ENCODE measurements at places on chromosomes 4 and X. TPM values are rescaled to one million over a fixed set of nuclear protein-coding genes. Genes with fewer than 3 reads are reported as not detected.

DNA sequence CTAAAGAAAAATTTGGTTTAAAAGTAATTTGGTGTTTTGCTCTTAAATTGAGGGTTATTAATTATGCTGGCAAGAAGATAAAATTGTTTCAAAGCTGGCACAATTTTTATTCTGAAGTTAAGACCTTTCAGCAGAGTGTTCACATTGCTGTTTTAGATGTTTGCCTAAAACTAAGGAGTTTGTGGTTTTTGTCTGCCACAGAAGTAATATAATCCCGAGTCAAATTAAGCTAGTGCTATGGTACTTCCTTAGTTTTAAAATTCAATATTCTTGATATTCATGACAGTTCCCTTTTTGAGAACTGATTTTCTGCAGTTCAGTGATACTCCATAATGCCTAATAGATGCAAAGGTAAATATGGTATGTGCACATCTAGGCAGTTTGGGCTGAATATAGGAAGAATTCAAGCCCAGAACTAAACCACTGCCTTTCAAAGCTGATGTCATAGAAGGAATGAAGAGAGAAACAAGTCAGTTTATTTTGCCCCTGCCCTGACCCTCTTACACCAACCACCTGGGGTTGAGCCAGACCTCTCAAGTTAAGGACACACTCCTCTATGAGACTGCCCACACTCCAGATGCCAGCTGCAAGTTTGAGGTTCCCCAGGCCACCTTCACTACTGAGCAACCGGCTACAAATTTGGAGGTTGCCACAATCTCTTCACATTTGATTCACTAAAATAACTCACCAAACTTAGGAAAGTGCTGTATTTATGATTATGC, 32.1 kb upstream of the VEGFC start:
- DNase-seq: no peak

GRCh38 chr4:111919639-111920038, 225.6 kb upstream of the FAM241A start:
- DNase-seq: no peak

GRCh38 chrX:3175659-3176438, 134.6 kb downstream of the ARSF start:
- no peak for DNase-seq

DNA sequence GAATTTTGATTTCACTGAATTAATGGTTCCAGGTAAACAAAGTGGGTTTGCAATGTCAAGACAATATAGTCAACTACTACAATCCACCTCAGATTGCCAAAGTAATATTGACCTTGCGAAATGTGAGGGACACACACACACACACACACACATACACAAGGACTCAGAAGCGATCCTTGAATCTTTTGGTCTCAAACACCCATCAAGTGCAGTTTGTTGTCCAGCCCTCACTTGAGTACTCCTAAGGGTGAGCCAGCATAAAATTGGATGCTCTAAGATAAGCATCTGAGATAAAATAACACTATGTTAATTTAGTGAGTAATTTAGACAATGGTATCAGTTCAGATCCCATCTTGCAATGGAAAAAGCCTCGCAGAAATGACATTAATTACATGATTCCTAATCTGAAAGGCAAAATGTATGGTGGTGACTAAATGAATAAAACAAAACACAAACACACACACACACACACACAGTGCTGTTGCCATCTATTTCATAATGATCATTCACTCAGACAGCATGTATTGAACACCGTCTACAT, 102.5 kb downstream of the RASL11B start:
- DNase-seq: no peak

- no peak for DNase-seq
Measured at GRCh38 chrX:109187473-109188168, 294.3 kb downstream of the GUCY2F start.

DNA sequence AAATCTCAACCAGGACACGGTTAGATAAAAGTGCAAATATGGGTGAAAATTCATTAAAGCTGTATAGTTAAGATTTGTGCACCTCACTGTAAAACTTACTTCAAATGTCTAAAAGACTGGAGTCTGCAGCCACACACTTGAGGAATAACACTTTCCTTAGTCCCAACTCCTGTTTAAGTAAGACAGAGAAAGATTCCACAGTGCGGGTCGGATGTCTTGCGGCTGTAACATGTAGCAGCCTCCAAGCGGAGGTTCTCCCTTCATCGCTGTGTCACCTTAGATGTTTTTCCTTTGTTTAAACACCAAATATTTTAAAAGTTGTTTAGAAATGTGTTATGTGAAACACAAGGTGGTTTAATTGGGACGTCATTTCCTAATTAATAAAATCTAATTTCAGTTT, 905 bp upstream of the MAEA start:
- no peak for DNase-seq

DNA sequence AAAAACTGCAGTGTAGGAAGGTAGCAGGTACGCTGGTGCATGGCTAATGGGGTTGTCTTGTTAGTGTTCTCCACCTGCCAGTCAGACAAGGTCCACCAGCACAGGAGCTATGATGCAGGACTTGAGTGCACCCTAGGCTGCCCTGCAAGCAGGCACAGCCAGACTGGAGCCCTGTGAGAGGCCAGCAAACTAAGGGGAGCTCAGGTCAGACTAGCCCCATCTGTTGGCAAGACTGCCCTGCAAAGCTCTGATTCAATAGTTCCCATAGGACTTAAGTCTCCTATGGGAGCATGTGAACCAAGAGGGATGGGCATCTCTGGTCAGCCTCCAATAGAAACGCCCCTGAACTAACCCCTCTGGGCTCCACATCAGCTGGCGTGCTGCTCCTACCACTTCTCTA, 1307.3 kb downstream of the C4orf33 start:
- no peak for DNase-seq

DNA sequence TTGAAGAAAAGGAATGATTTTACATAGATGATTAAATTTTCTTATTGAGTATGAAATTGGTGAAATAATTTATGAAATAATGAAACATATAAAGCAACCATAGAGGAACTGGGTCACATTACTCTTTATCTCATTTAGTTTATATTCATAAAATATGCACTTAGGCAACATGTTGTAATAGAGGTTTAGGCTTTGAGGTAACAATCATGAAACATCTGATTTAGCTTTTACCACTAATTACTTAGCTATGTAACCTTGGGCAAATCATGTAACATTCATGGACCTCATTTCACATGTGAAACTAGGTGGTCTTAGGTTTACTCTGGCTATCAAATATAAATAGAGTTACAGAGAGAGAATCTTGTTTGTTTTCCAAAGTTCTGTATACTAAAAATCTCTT, 54.5 kb upstream of the SMARCA5 start:
- DNase-seq: no peak

GRCh38 chr4:62771983-62772557, 1571.9 kb downstream of the ADGRL3 start:
- no peak for DNase-seq

Gene GNRHR
- polyA plus RNA-seq: not detected

Gene STARD8
- polyA plus RNA-seq: 2.1 TPM

Gene ASMT
- 1.2 TPM for polyA plus RNA-seq
